Muscle of arm (tissue), 14 donors: ENCODE measurements at places on chromosomes 6 and 20.

GRCh38 chr6:108121612-108122011 is 44.2 kb upstream of the NR2E1 start:
- DNase-seq, result no peak

- DNase-seq, result no peak
Measured at GRCh38 chr6:37862992-37863391, 43.5 kb downstream of the ZFAND3 start.

- DNase-seq, result peak; percentile 18
Measured at GRCh38 chr20:34559311-34560140, 1.0 kb downstream of the MAP1LC3A start.

- DNase-seq, result peak; percentile 35
Measured at GRCh38 chr20:9838378-9839295, at the start of gene PAK5. PAK5 (minus strand) TSS chr20:9839076; CDS start chr20:9644328, 194,748 bp downstream.

DNA sequence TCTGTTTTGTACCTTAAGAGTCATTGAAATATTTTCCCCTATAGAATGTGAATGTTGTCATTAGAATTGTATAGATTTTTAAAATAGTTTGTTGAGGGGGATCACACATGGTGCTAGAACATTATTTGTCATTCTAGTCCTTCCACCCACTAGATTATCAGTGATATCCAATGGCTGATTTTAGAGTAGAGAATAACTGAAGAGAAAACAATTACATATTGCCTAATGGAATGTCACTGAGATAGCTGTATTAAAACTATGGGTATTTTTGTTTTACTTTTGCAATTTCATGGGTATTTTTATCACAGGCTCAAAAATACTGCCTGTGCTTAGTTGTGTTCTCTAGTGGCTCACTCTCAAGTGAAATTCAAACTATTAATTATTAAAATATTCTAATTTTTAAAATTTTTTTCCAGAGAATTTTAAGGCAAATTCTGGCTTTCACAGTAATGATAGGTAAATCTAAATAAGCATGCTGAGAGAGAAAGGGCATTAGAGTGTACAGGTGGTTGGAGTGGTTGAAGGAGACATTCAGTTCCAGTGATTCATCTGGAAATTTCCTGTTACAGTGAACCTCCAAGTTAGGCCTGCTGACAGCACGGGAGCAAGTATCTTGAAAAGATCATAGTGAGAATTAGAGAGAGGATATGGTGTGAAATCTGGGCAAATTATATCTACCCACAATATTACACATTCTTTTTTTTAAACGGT is 399.6 kb downstream of the NKAIN2 start:
- DNase-seq, result no peak

DNA sequence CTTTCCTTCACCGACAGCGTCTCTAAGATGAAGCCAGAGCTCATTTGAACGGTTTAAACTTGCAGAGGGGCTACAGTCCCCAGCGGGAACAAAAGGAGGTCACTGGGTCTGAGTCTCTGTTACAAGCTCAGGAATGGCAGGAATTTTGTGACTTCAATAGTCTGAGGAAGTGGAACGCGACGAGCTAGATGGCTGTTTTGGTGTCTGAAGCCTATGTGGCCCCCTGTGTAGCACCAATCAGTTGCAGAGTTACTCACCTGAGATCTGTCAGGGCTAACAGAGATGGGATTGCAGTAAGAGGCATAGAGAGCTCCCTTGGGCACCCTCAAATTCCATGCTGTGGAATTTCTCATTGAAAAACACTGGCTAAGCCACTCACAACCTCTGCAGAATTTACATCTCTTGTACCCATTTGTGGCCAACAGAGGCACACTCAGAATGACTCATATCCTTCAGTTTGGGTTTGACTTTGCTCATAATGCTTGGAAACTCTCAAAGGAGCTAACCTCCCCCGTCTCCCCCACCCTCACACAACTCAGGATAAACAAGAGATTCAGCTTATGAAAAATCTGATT is 7.1 kb upstream of the TCP11 start:
- DNase-seq, result no peak
